ENCODE measurements at places on chromosomes 4 and X.

- peaks cover 52% of the 10 kb centered on the region for H3K4me1 ChIP-seq
- peak; percentile 71 for DNase-seq
- H3K27me3 ChIP-seq, result peaks cover 5% of the 10 kb centered on the region
- peak within 1 kb of the TSS; percentile 97 for H3K27ac ChIP-seq
Observed at GRCh38 chrX:71111141-71111843, at the start of gene IL2RG. Gene IL2RG (minus strand): TSS chrX:71111577. CDS start chrX:71111539, 38 bp downstream.

DNA sequence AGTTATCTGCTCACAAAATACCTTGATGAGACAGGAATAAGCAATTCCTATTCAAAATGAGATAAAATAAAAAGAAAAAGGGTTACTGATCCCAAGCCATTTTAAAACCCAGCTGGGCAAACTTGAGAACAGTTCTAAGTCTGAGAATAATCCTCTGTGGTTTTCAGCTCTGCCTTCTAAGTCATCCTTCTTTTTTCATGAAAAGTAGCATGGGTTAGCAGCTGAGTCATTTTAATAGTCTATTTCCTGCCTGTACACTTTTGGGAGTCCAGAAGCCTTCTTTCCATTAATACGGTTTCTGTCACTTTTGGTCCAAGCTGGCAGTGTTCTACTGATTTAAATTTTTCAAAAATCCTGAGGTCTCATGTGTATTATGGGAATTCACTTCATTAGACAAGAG lies 374.3 kb downstream of the IQCM start:
- H3K4me1 ChIP-seq, result no peaks in the 10 kb centered on the region
- H3K27me3 ChIP-seq, result no peaks in the 10 kb centered on the region
- no peaks in the 10 kb centered on the region for H3K36me3 ChIP-seq
- DNase-seq, result no peak
- H3K4me3 ChIP-seq, result no peak overlapping the region

DNA sequence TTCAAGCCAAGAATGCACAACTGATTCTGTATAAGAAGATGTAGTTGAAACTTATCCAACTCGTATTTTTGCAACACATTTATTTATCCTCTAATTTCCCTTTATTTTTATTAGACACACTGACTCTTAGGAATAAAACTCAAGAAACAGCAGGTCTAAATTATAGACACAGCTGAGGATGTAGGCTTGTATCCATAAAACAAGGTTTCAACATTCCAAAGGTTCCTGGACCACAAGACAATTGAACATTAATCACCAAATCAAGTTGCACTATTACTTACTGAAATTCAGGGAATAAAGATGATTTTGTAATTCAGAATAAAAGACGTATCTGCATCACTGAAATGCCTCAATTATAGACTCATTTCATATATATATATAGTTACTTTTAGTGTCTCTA lies 683.5 kb upstream of the GRIA3 start:
- peaks cover 3% of the 10 kb centered on the region for H3K27me3 ChIP-seq
- no peak for DNase-seq
- H3K4me3 ChIP-seq, result no peak overlapping the region
- no peaks in the 10 kb centered on the region for H3K4me1 ChIP-seq

- no peak overlapping the region for H3K4me3 ChIP-seq
- H3K4me1 ChIP-seq, result no peaks in the 10 kb centered on the region
- H3K27me3 ChIP-seq, result peaks cover 73% of the 10 kb centered on the region
- H3K27ac ChIP-seq, result no peak overlapping the region
- H3K36me3 ChIP-seq, result no peaks in the 10 kb centered on the region
Observed at GRCh38 chr4:6464842-6465588, 7.4 kb downstream of the PPP2R2C start.

DNA sequence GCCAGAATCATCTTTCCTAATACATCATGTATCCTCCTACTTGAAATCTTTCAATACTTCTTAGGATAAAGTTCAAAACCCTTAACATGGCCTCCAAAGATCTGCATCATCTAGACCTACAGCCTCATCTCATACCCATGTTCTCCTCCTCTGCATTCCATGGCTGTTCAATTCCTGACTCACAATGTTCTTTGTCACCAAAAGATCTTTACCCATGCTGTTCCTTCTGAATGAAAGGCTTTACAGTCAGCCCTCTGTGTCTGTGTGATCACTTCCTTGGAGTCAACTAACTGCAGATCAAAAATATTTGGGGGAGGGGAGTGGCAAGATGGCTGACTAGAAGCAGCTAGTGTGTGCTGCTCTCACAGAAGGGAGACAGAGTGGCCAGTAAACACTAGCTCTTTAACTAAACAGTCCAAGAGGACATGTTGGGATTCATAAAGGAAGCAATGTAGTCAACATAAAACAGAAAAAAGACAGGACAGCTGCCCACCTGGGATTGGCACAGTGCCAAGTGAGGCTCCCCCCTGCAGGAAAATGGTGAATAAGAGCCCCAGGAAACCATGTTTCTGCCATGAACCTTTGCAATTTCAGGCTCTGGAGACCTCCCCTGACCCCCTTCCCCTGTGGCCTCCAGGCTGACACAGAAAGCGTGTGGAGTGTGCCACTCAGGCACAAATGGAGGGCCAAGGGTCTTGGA lies 31.9 kb downstream of the CBR4 start:
- H3K27me3 ChIP-seq, result no peaks in the 10 kb centered on the region
- no peak for DNase-seq
- H3K27ac ChIP-seq, result no peak overlapping the region
- H3K4me3 ChIP-seq, result no peak overlapping the region

GRCh38 chr4:159770401-159770800 lies 667.5 kb downstream of the RAPGEF2 start:
- no peaks in the 10 kb centered on the region for H3K36me3 ChIP-seq
- H3K27ac ChIP-seq, result no peak overlapping the region
- no peak for DNase-seq
- no peaks in the 10 kb centered on the region for H3K4me1 ChIP-seq
- no peaks in the 10 kb centered on the region for H3K27me3 ChIP-seq
- no peak overlapping the region for H3K4me3 ChIP-seq

GRCh38 chr4:88178626-88179231 lies 20.3 kb upstream of the ABCG2 start:
- no peak overlapping the region for H3K4me3 ChIP-seq
- H3K4me1 ChIP-seq, result peaks cover 7% of the 10 kb centered on the region
- H3K36me3 ChIP-seq, result no peaks in the 10 kb centered on the region
- H3K27ac ChIP-seq, result no peak overlapping the region
- DNase-seq, result no peak

DNA sequence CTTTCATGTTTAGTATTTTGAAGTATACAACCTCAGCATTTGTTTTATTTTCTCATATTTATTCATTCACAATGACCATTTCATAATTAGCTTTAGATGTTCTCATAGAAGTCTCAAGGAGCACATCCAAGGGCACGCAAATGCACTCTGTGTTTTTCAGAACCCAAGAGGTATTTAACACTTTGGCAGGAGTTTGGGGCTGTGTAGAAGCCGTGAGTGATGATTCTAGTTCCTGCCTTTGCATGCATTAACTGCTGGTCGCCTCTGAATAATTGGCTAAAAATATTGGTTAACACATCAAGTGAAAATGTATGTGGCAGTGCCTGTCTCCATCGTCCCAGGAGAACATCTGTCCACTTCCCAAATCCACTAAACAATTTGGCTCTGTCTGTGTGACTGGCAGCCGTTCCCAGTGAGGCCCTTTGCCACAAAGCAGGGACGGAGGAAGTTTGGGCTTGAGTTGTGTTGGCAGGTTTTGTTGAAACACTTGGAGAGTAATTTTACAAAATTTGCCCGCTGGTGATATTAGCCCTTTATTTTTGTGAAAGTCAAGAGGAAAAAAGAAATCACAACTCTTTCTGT lies 730.7 kb upstream of the SLIT2 start:
- no peaks in the 10 kb centered on the region for H3K27me3 ChIP-seq
- H3K36me3 ChIP-seq, result no peaks in the 10 kb centered on the region
- no peaks in the 10 kb centered on the region for H3K4me1 ChIP-seq
- no peak for DNase-seq
- no peak overlapping the region for H3K27ac ChIP-seq
